ENCODE measurements at places on chromosomes 12 and 14. TPM values are rescaled to one million over a fixed set of nuclear protein-coding genes. Genes with fewer than 3 reads are reported as not detected.

GRCh38 chr12:104436790-104437189 is 20.0 kb upstream of the CHST11 start:
- H3K27ac ChIP-seq: no peak overlapping the region
- no peak overlapping the region for H3K4me3 ChIP-seq
- no peaks in the 10 kb centered on the region for H3K27me3 ChIP-seq
- no peak for DNase-seq

POU6F1 gene
- 10.5 TPM for total RNA-seq

GRCh38 chr12:98752726-98753125 is 107.6 kb downstream of the APAF1 start:
- no peak overlapping the region for H3K27ac ChIP-seq
- H3K27me3 ChIP-seq: no peaks in the 10 kb centered on the region
- DNase-seq: no peak
- no peaks in the 10 kb centered on the region for H3K4me1 ChIP-seq

DNA sequence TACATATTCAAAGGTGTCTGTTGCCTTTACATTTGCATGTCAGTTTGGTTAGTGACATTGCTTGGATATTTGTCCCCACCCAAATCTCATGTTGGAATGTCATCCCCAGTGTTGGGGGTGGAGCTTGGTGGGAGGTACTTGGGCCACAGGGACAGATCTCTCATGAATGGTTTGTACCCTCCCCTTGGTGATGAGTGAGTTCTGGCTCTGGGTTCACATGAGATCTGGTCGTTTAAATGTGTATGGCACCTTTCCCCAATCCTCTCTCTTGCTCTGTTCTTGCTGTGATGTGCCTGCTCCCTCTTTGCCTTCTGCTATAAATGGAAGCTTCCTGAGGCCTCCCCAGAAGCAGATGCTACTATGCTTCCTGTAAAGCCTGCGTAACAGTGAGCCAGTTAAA is 207.9 kb upstream of the DIO3 start:
- DNase-seq: no peak
- no peak overlapping the region for H3K4me3 ChIP-seq
- H3K27ac ChIP-seq: no peak overlapping the region
- no peaks in the 10 kb centered on the region for H3K4me1 ChIP-seq
- no peaks in the 10 kb centered on the region for H3K36me3 ChIP-seq

GRCh38 chr14:94320243-94320642 is 2.9 kb downstream of the SERPINA6 start:
- H3K36me3 ChIP-seq: no peaks in the 10 kb centered on the region
- no peak overlapping the region for H3K27ac ChIP-seq
- DNase-seq: no peak
- no peaks in the 10 kb centered on the region for H3K4me1 ChIP-seq
- H3K4me3 ChIP-seq: no peak overlapping the region
- H3K27me3 ChIP-seq: no peaks in the 10 kb centered on the region

- H3K36me3 ChIP-seq: peaks cover 10% of the 10 kb centered on the region
- no peak for DNase-seq
- H3K4me1 ChIP-seq: no peaks in the 10 kb centered on the region
- no peak overlapping the region for H3K27ac ChIP-seq
These were observed 25.9 kb upstream of the GALNT16 start for GRCh38 chr14:69234106-69234505.

GYS2 gene
- total RNA-seq: 0.15 TPM

- H3K27me3 ChIP-seq: no peaks in the 10 kb centered on the region
- no peak for DNase-seq
- no peak overlapping the region for H3K4me3 ChIP-seq
- H3K27ac ChIP-seq: no peak overlapping the region
These were observed 798.1 kb downstream of the NRXN3 start for GRCh38 chr14:78968265-78968664.

ESPL1 gene
- total RNA-seq: 0.33 TPM

CLSTN3 gene
- total RNA-seq: 23.9 TPM

- H3K36me3 ChIP-seq: no peaks in the 10 kb centered on the region
- DNase-seq: no peak
- no peaks in the 10 kb centered on the region for H3K4me1 ChIP-seq
- H3K27me3 ChIP-seq: no peaks in the 10 kb centered on the region
- no peak overlapping the region for H3K27ac ChIP-seq
- H3K4me3 ChIP-seq: no peak overlapping the region
These were observed 9.1 kb downstream of the BTBD7 start for GRCh38 chr14:93323600-93324174.

ZNF268 gene
- 15.4 TPM for total RNA-seq

DNA sequence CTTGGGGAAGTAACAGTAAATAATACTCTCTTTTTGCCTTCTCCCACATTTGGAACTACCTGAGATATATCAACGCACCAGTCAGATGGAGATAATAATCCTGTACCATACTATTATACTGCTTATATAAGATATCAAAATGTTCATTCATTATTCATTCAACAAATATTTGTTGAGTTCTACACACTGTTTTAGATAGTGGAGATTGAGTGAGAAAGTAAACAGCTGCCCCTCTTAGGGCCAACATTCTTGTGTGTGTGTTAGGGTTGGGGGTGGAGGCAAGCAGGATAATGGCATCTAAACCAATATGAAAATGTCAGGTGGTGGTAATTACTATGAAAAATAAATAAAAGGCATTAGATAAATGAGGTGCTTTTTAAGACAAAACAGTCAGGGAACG is 14.0 kb downstream of the MIS18BP1 start:
- no peak overlapping the region for H3K27ac ChIP-seq
- DNase-seq: no peak
- no peak overlapping the region for H3K4me3 ChIP-seq

SLC17A8 gene
- not detected for total RNA-seq

- no peak for DNase-seq
- H3K27ac ChIP-seq: no peak overlapping the region
- H3K4me3 ChIP-seq: no peak overlapping the region
- no peaks in the 10 kb centered on the region for H3K36me3 ChIP-seq
- no peaks in the 10 kb centered on the region for H3K4me1 ChIP-seq
These were observed 38.0 kb upstream of the FBXO21 start for GRCh38 chr12:117228239-117228638.

GLT1D1 gene
- 0.33 TPM for total RNA-seq

GRCh38 chr12:79532907-79533288 is 157.9 kb downstream of the PAWR start:
- no peaks in the 10 kb centered on the region for H3K4me1 ChIP-seq
- peak; percentile 32 for DNase-seq
- H3K27me3 ChIP-seq: no peaks in the 10 kb centered on the region
- H3K27ac ChIP-seq: peak overlapping the region; percentile 1

TBC1D30 gene
- total RNA-seq: 16.4 TPM

GRCh38 chr14:84468153-84468552 is 1061.8 kb upstream of the FLRT2 start:
- H3K4me3 ChIP-seq: no peak overlapping the region
- no peaks in the 10 kb centered on the region for H3K27me3 ChIP-seq
- no peak for DNase-seq
- H3K36me3 ChIP-seq: no peaks in the 10 kb centered on the region

DNA sequence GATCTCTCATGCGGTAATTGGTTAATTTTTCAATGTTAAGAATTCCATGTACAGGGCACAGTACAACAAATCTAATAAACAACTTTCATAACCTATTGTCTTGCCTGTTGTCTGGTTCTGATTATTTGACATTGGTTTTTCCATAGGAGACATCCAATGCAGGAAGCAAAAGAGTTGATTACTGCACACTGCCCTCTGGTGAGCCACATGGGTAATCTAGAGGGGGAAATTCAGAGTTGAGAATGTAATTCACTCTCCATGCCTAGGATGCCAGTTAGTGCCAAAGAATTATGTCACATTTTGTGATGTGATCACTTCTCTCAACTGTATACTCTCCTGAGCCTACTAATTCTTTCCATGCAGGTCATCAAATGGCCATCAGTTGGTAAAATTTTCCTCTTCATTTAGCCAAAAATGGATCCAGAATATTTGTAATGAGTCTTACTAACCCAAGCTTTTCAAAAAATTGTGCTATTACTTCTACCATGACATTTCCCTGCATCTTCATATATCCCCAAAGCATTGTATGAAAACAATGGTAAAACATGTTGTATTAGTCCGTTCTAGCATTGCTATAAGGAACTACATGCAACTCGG is 17.7 kb upstream of the CCDC91 start:
- no peaks in the 10 kb centered on the region for H3K4me1 ChIP-seq
- H3K36me3 ChIP-seq: no peaks in the 10 kb centered on the region
- H3K27me3 ChIP-seq: no peaks in the 10 kb centered on the region
- no peak overlapping the region for H3K4me3 ChIP-seq
- H3K27ac ChIP-seq: no peak overlapping the region
- no peak for DNase-seq

DNA sequence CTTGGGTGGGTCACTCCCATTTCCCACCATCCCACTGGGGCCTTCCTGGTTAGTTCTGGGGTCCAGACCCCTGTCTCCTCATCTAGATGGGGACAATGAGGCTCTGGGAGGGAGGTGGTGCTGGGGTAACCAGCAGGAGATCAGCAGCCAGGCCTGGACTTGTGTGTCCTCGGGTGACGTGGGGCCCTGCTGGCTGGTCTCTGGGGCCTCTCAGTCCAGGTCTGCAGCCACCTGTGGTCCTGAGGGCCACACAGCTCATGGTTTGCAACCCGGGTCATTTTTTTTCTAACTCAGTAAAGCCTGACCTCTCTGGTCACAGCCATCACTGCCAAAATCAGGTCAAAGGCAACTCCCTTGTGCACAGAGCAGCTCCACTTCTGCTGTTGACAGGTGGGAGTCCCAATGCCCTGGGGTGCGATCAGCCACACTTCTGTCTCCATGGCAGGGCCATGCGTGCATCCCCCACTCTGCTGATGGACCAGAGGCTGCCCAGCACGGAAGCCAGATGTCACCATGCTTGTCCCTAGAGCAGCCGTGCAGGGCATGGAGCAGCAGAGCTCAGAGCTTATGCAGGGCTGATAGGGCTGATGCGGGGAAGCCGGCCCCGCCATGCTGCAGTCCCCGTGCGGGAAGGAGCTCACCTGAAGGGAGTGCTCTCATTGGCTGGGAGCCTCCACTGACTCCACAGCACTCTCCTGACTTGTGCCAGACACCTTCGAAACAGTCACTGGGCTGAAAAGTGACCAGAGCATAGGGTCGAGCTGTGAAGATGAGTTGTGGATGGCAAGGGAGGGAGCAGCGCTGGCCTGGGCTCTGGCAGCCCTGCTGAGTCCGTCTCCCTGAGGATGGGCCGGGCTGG is 250.9 kb downstream of the ADGRD1 start:
- no peak for DNase-seq
- no peaks in the 10 kb centered on the region for H3K27me3 ChIP-seq
- H3K4me3 ChIP-seq: no peak overlapping the region
- no peaks in the 10 kb centered on the region for H3K36me3 ChIP-seq
- no peaks in the 10 kb centered on the region for H3K4me1 ChIP-seq
- no peak overlapping the region for H3K27ac ChIP-seq

DNA sequence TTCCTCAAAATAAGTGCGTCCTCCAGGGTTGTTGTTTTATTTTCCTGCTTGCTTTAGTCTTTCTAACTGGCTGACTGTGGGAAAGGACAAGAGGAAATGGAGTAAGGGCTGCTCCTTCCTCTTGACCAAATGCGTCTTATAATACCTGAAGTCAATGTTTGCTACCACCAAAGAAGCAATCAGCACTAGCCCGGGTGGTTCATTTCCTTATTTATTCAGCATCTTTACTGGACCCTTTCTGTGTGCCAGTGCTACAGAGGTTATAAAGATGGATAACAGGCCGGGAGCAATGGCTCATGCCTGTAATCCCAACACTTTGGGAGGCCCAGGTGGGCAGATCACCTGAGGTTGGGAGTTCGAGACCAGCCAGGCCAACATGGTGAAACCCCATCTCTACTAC is 15.1 kb upstream of the RPS6KA5 start:
- no peak overlapping the region for H3K27ac ChIP-seq
- H3K4me3 ChIP-seq: no peak overlapping the region
- no peaks in the 10 kb centered on the region for H3K36me3 ChIP-seq
- H3K4me1 ChIP-seq: no peaks in the 10 kb centered on the region

FKBP3 gene
- total RNA-seq: 25.8 TPM

TBX5 gene
- 2.2 TPM for total RNA-seq

GRCh38 chr12:112116232-112117060 is 7.9 kb upstream of the NAA25 start:
- peak overlapping the region; percentile 4 for H3K4me3 ChIP-seq
- no peaks in the 10 kb centered on the region for H3K27me3 ChIP-seq
- no peaks in the 10 kb centered on the region for H3K4me1 ChIP-seq
- DNase-seq: peak; percentile 23
- H3K27ac ChIP-seq: peak overlapping the region; percentile 81
- H3K36me3 ChIP-seq: no peaks in the 10 kb centered on the region

DNA sequence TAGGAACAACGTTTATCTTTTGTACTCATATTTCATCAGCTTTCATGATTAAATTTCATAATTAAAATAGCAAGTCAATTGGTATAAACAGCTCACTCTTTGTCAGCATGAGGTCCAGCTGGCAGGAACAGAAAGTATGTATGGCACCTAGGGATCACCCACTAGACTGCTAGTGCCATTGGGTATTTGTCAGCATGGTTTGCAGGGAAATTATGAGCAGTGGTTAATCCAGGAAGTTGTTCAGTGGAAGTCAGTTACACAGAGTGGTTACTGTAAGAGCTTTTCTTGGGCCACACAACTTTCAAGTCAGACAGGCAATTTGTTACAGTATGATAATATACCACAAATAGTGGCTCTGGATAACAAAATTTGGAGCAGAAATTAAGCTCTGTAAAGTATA is 340.3 kb upstream of the RGS6 start:
- no peaks in the 10 kb centered on the region for H3K27me3 ChIP-seq
- DNase-seq: no peak
- H3K4me1 ChIP-seq: no peaks in the 10 kb centered on the region
- no peak overlapping the region for H3K27ac ChIP-seq

DNA sequence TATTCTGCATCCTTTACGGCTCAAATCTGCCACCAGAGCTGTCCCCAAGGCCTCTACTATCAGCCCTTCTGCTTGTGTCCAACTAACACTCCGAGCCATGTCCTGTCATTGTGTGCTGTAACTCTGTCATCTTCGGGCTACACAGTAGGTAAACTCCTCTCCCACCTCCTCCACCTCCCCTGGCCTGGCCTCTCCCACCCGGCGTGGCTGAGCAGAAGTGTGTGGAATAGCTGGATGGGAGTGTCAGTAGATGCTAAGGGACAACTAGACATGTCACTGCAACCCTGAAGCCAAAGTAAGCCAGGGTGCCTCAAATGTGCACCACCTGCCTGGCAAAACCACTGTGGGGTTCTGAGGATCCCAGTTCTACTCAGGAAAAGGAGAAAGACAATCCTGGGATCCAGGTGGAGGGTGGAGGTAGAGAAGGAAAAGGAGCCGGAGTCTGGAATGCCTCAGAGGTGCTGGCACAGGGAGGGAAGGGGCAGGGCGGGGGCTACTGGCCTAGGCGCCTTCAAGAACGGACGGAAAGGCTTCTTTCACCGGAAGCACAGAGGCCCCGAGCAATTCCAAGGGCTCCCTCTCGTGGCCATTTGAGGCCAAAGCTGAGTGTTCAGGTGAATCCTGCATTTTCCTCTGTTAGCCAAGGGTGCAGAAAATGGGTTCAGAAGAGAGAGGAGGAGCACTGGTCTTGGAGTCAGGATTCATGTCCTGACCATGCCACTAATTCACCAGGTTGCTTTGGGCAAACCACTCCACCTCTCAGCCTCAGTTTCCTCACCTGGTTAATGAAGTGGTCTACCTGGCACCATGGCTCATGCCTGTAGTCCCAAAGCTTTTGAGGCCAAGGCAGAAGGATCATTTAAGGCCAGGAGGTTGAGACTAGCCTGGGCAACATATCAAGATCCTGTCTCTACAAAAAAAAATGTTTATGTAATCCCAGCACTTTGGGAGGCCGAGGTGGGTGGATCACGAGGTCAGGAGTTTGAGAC is 20.5 kb upstream of the FAM181A start:
- H3K4me3 ChIP-seq: no peak overlapping the region
- H3K4me1 ChIP-seq: no peaks in the 10 kb centered on the region
- H3K27ac ChIP-seq: no peak overlapping the region
- peak; percentile 57 for DNase-seq
- H3K36me3 ChIP-seq: no peaks in the 10 kb centered on the region

All from breast epithelium (tissue), 4 donors.